ENCODE measurements at places on chromosomes 2 and 18. TPM values are rescaled to one million over a fixed set of nuclear protein-coding genes. Genes with fewer than 3 reads are reported as not detected.

FHOD3 gene
- 2.5 TPM for total RNA-seq

CD207 gene
- 3.0 TPM for total RNA-seq

ANKRD30B gene
- total RNA-seq, result not detected

CRYGD gene
- not detected for total RNA-seq

ABCG5 gene
- total RNA-seq, result not detected

SSB gene
- 76.3 TPM for total RNA-seq

DNA sequence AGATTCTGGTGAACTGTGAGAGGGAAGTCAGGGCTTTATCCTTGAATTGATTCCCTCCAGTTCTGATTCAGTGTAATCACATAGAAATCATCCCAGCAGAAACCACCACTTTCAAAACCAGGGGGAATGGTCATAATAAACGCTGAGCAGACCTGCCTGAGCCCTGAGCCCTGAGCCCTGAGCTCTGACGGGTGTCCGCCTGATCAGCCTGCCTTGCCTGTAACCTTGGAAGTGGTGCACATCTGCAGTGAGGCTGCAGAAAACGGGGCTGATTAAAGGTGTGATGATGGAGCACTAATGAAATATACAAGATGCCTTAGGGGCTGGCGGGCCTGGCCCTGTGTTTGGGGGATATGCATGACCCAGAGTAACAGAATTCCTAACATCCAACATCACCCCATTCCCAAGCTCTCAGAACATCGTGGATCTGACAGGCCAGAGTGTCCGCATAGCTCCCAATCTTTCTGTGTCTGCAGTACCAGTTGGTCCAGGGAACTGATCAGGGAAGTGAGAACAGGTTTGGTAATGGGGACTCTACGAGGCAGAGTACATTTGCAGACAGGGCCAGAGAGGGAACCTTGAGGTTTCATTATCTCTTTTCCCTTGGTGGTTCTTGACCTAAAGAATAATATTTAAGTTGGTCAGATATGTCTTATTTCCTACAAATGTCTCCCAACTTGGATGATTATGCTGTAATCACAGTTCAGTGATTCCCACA lies 37.8 kb downstream of the KCTD18 start:
- H3K27me3 ChIP-seq, result no peaks in the 10 kb centered on the region
- H3K27ac ChIP-seq, result no peak overlapping the region
- no peak overlapping the region for H3K4me3 ChIP-seq

- DNase-seq, result no peak
- no peak overlapping the region for H3K4me3 ChIP-seq
- no peaks in the 10 kb centered on the region for H3K4me1 ChIP-seq
- H3K36me3 ChIP-seq, result no peaks in the 10 kb centered on the region
- H3K27me3 ChIP-seq, result no peaks in the 10 kb centered on the region
- no peak overlapping the region for H3K27ac ChIP-seq
Measured at GRCh38 chr2:185583058-185583816, 155.4 kb upstream of the FSIP2 start.

- DNase-seq, result no peak
- H3K27ac ChIP-seq, result no peak overlapping the region
- H3K4me3 ChIP-seq, result no peak overlapping the region
- H3K27me3 ChIP-seq, result no peaks in the 10 kb centered on the region
- H3K36me3 ChIP-seq, result peaks cover 70% of the 10 kb centered on the region
Measured at GRCh38 chr2:36587101-36587500, 10.9 kb downstream of the FEZ2 start.

DNA sequence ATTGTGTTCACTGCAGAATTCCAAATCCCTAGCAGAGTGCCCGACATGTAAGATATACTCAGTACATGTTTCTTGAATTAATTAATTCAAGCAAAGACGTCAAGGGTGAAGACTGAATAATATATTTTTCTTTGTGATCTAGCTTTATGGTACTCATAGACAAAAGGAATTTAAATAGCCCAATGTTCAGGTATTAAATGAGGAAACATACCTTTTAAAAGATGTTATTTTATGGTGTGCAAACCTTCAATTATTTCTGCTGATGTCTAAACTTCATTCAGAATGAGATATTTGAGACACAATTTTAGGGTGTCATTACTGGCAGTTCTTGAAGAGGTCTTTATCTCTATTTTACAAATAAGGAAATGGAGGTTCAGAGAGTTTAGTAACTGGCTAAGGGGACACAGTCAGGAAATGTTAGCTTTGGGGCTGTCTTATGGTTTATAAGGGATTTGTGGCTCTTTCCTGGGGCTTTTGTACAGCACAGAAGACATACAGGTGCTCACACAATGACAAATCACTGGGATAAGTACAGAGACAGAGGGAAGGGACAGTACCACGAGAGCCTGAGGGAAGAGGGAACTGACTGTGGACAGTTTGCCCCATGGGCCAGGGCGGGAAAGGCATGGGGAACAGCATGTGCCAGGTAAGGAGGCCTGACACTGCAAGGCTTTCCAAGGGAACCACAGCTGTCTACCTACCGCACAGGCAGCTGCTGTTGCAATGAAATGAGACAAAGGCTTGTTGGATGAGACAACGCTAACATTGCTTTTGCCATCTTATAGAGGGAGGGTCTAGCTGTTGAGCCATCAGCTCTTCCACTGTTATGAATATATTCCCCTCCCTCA lies 155.3 kb downstream of the DDX1 start:
- no peaks in the 10 kb centered on the region for H3K36me3 ChIP-seq
- H3K4me3 ChIP-seq, result no peak overlapping the region
- DNase-seq, result no peak
- no peak overlapping the region for H3K27ac ChIP-seq
- peaks cover 9% of the 10 kb centered on the region for H3K4me1 ChIP-seq

DNA sequence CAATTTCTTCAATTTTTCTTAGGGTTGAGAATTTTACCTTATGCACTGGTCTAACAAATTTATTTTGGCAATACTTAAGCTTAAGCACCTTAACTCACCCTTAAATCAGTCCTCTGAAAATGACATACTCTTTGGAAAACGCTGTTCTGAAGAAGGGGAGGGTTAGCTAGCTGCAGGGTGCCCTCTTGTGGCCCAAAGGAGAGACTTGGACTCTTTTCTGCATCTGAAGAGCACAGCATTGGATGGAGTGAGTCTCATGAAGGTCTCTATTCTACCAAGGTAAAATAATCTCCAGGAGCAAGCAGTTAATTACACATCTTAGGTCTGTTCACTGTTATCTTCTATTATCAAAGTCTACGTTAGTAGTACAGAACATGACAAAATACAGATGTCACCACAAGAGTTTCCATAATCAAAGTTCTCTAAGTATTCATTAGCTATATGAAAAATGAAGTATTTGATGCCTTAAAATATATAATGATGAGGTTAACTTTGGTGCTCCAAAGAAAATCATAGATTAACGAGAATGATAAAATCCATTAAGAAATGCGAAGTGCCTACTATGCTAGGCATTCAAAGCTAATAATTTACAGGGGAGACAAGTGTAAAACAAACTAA lies 24.4 kb downstream of the PUM2 start:
- H3K27ac ChIP-seq, result no peak overlapping the region
- no peak overlapping the region for H3K4me3 ChIP-seq
- peaks cover 46% of the 10 kb centered on the region for H3K36me3 ChIP-seq
- peaks cover 47% of the 10 kb centered on the region for H3K4me1 ChIP-seq
- no peaks in the 10 kb centered on the region for H3K27me3 ChIP-seq
- no peak for DNase-seq

GRCh38 chr18:9231852-9232486 lies 95.4 kb downstream of the ANKRD12 start:
- DNase-seq, result no peak
- H3K4me3 ChIP-seq, result no peak overlapping the region
- no peaks in the 10 kb centered on the region for H3K27me3 ChIP-seq
- peaks cover 35% of the 10 kb centered on the region for H3K36me3 ChIP-seq

- no peak overlapping the region for H3K4me3 ChIP-seq
- DNase-seq, result no peak
- no peaks in the 10 kb centered on the region for H3K27me3 ChIP-seq
- H3K27ac ChIP-seq, result no peak overlapping the region
Measured at GRCh38 chr18:74633652-74634352, 36.1 kb downstream of the ZNF407 start.

DNA sequence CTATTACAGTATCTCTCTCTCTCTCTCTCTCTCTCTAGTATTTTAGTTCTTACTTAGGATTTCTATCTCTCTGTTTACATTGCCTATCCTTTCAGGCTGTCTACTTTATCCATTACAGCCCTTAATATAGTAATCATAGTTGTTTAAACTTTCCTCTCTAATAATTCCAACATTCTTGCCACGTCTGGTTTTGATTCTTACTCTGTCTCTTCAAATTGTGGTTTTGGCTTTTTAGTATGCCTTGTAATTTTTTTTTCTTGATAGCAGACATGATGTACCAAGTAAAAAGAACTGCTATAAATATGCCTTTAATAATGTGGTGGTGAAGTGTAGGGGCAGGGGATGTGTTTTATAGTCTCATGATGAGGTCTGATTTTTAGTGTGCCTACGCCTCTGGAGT lies 1809.5 kb upstream of the CELF4 start:
- DNase-seq, result no peak
- H3K4me3 ChIP-seq, result no peak overlapping the region
- H3K27me3 ChIP-seq, result no peaks in the 10 kb centered on the region
- H3K4me1 ChIP-seq, result no peaks in the 10 kb centered on the region

- H3K27me3 ChIP-seq, result no peaks in the 10 kb centered on the region
- no peaks in the 10 kb centered on the region for H3K36me3 ChIP-seq
- no peak overlapping the region for H3K27ac ChIP-seq
- no peak for DNase-seq
Measured at GRCh38 chr2:165825041-165825440, 31.0 kb upstream of the GALNT3 start.

- DNase-seq, result no peak
- H3K27ac ChIP-seq, result no peak overlapping the region
- no peak overlapping the region for H3K4me3 ChIP-seq
Measured at GRCh38 chr2:153404792-153405191, 73.8 kb downstream of the RPRM start.

GRCh38 chr2:164974221-164974620 lies 18.9 kb upstream of the SLC38A11 start:
- no peak overlapping the region for H3K27ac ChIP-seq
- no peaks in the 10 kb centered on the region for H3K36me3 ChIP-seq
- DNase-seq, result no peak
- no peaks in the 10 kb centered on the region for H3K27me3 ChIP-seq
- no peaks in the 10 kb centered on the region for H3K4me1 ChIP-seq

DNA sequence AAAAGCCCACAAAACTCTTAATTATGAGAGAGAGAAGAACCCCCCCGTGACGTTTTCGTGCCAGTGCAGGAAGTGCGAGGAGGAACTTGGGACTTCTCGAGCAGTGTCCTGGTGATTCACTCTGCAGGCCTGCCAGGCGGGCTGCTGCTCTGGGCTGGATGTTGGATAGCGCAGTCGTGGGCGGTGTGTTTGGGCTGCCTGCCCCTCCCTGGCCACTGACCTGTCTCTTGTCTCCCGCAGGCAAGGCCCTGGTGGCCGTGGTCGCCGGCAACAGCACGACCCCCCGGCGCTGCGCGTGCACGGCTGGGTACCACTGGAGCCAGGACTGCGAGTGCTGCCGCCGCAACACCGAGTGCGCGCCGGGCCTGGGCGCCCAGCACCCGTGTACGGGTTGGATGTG lies 29.0 kb downstream of the TNFRSF11A start:
- H3K4me3 ChIP-seq, result no peak overlapping the region
- no peaks in the 10 kb centered on the region for H3K4me1 ChIP-seq
- no peak for DNase-seq
- H3K27ac ChIP-seq, result no peak overlapping the region

GRCh38 chr18:27614951-27615844 lies 430.1 kb upstream of the CHST9 start:
- H3K27me3 ChIP-seq, result no peaks in the 10 kb centered on the region
- no peaks in the 10 kb centered on the region for H3K4me1 ChIP-seq
- H3K36me3 ChIP-seq, result no peaks in the 10 kb centered on the region

- H3K36me3 ChIP-seq, result no peaks in the 10 kb centered on the region
- peak; percentile 77 for DNase-seq
- peak overlapping the region; percentile 53 for H3K27ac ChIP-seq
- no peaks in the 10 kb centered on the region for H3K27me3 ChIP-seq
Measured at GRCh38 chr2:70523996-70524965, 29.3 kb downstream of the TGFA start.

DNA sequence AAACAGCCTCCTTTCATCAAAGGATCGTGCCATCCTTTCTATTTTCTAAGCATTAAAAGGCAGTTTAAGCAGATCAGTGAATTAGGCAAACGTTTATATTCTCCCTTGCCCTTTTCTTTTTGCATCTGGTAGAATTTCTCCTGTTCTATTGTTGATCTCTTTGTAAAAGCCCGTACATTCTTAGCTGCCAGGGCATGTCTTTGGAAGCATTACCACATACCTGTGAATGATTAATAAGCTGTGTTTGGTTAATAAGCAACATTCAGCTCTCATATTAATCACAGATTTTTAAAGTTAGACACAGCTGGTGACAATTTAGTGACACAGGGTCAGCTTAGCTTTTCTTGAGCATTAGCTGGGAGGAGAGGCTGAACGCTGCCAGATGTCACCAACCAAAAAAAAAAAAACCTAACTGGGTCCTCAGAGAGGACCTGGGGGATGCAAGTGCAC lies 33.8 kb upstream of the CYP1B1 start:
- H3K27ac ChIP-seq, result peak overlapping the region; percentile 71
- peaks cover 47% of the 10 kb centered on the region for H3K4me1 ChIP-seq
- H3K4me3 ChIP-seq, result no peak overlapping the region
- H3K27me3 ChIP-seq, result no peaks in the 10 kb centered on the region
- no peaks in the 10 kb centered on the region for H3K36me3 ChIP-seq

- H3K36me3 ChIP-seq, result no peaks in the 10 kb centered on the region
- peaks cover 17% of the 10 kb centered on the region for H3K27me3 ChIP-seq
- H3K4me1 ChIP-seq, result peaks cover 4% of the 10 kb centered on the region
- H3K27ac ChIP-seq, result no peak overlapping the region
- no peak overlapping the region for H3K4me3 ChIP-seq
Measured at GRCh38 chr2:219460424-219460926, 25.8 kb downstream of the SPEG start.

DNA sequence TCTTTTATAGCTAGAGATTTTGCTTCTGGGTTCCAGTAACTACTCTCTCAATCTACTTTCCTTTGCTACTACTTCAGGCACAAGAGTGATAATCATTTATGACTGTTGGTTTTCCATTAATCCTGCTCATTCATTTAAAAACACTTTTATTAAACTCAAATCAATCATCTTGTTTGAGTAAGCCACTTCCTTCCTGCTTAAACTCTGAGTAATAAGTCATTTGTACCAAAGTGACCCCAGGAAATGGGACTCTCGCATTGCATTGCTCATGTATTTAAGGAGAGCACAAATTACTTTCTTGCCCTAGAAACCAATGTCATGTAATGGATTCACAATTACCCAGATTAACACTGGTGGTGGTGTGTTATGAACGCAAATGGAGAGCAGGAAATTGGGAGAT lies 270.7 kb upstream of the HNMT start:
- H3K27me3 ChIP-seq, result no peaks in the 10 kb centered on the region
- H3K4me1 ChIP-seq, result no peaks in the 10 kb centered on the region
- H3K27ac ChIP-seq, result no peak overlapping the region
- no peak overlapping the region for H3K4me3 ChIP-seq

DNA sequence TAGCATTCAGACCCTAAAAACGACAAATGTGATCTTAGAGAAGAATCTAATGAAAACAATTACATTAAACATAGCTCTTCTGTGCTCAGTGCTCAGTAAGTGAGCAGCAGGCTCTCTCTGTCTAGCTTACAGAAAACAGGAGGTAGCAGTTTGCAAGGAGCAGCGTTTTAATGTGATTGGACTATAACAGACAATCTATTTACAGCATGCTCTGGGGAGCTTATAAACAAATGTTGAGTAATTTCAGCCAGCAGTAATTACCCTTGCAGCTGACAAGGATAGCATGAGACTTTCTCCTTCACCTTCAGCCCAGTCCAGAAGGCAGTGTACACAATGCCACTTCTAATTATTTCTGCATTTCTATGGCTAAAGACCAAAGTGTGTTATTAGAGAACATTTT lies 270.4 kb downstream of the FIGN start:
- H3K27me3 ChIP-seq, result no peaks in the 10 kb centered on the region
- H3K4me3 ChIP-seq, result no peak overlapping the region
- no peak overlapping the region for H3K27ac ChIP-seq
- no peak for DNase-seq
- no peaks in the 10 kb centered on the region for H3K4me1 ChIP-seq
